Suppressor macrophage treated with lipopolysaccharide for 1 hour (primary cell): ENCODE measurements at places on chromosomes 13 and 19.

- DNase-seq = peak; percentile 38
These were observed 26.2 kb downstream of the TMED1 start for GRCh38 chr19:10809651-10810285.

GRCh38 chr13:71290963-71291841, 575.8 kb downstream of the DACH1 start:
- DNase-seq = peak; percentile 85

GRCh38 chr19:48497728-48498594, 13.7 kb downstream of the LMTK3 start:
- no peak for DNase-seq

DNA sequence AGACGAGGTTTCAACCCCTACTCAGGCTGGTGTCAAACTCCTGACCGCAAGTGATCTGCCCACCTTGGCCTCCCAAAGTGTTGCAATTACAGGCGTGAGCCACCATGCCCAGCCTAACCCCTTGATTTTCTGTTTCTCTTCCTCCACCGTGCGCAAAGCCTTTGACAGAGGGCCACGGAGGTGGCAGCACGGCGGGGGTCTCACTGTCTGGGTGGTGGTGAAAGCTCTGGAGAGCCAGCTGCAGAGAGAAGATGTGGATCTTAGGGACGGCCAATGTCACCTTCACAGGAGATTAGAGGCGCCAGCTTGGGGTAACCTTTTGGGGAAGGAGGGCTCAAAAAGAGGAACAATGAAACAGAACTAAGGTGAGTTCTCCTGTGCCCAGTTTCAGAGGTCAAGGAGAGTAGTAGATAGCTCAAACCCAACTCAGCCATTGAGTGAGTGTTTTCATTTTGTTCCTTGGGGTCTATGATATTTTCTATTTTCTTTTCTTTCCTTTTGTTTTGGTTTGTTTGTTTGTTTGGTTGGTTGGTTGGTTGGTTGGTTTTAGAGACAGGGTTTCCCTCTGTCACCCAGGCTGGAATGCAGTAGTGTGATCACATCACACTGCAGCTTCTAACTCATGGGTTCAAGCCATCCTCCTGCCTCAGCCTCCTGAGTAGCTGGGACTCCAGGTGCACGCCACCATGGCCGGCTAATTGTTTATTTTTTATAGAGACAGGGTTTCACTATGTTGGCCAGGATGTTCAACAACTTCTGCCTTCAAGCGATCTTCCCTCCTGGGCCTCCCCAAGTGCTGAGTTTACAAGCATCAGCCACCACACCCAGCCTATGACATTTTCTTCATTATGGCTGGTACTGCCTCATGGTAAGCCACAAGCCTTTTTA, 37.7 kb downstream of the GPR42 start:
- no peak for DNase-seq

DNA sequence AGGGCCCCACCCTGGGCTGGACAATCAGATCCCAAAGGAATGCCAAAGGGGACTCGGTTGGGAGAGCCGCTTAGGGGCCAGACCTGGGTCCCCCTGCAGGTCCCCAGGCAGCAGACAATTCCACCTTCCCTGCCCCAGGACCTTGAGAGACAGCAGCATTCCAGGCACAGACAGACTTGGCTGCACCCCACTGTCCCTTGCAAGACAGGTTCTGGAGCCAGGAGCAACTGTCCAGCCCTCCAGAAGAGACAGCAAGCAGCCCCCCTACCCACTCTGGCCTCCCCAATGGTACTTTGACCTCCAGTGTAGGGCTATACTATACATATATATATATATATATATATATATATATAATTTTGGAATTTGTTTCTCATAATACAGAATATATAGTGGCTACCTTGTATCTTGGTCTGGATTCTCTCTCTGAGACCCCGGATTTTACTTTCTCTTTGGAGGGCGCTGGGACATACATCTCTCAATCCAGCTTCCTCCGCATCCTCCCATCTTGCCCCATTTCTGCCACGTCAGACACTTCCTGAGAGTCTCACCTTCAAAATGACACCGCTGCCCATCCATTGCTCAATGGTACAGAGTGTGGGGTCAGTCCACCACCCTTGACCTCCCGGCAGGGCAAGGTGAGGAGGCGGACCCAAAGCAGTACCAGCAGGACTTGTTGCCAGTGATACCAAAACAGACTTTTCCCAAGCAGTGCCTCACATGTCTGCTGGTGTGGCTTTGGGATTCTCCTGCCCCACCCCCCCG, 12.7 kb downstream of the SMIM24 start:
- DNase-seq = no peak

GRCh38 chr13:44617648-44618047, 41.5 kb upstream of the TSC22D1 start:
- DNase-seq = no peak

GRCh38 chr19:51904331-51905165, at the start of gene ZNF649:
Gene ZNF649 (minus strand): TSS chr19:51905017. CDS start chr19:51900107, 4,910 bp downstream.
- peak; percentile 92 for DNase-seq

DNA sequence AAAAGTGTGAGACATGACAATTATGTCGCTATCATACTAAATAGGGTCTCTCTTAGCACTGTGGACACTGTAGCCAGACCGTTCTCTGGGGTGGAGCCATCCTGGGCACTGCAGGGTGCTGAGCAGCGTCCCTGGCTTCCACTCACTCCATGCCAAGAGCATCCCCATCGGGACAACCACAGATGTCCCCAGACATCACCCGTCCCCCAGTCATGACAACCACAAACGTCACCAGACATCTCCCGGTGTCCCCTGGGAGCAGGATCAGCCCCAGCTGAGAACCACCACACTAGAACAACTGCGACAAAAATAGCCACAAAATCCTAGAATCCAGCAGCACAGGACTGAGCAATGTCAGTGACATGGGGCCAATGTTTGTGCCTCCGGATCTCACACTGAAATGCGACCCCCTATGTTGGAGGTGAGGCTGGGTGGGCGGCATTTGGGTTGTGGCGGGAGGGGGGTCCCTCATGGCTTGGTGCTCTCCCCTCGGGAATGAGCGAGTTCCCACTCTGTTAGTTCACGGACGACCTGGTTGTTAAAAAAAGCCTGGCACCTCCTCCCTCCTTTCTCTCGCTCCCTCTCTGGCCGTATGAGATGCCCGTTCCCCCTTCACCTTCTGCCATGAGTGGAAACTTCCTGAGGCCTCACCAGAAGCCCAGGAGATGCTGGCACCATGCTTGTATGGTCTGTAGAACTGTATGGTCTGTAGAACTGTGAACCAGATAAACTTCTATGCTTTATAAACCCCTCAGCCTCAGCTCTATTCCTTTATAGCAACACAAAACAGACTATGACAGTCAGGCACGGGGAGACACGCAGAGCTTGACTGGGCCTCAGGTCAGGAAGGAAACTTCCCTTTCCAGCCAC, 93.9 kb downstream of the GADD45B start:
- no peak for DNase-seq

DNA sequence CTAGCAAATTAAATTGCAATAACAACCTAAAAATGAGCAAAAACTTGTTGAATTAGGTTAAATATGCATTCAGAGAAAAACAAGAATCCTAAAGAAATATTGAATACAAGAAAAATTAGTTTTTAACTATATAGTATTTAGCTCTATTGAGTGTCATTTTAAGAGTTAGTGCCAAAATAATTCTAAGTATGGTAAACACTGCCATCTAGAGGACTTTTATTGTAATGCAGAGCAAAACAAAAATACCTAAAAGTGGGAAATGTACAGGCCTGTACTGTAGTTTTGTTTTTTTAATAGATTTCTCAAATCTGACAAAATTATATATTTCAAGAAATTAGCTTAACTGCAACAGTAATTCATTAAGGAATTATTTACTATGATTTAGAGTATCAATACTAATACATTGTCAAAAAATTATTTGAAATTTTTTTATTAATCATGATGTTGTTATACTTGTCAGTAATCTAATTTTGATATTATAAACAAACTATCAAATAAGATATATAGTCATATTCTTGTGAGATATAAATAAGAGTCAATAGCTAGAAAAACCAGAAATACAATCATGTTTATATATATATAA, 8.2 kb upstream of the PCDH9 start:
- DNase-seq = peak; percentile 59

GRCh38 chr13:47623862-47624261, 377.2 kb downstream of the SUCLA2 start:
- DNase-seq = no peak

DNA sequence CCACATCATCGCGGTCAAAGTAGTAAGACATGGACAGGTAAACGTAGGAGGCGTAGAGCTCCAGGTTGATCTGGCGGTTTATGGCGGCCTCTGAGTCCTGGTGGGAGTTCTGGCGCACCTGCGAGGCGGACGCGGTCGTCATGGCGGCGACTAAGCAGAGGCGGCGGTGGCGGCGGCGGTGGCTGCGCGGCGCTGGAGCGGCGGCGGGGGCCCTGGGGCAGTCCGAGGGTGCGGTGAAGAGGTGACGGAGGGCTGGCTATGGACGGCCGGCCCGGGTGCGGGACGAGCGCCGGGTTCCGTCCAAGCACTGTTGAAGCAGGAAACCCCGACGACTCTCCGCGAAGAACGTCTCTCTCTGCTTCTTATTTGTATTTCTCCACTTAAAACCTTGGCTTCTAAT, 484.3 kb upstream of the SGCG start:
- no peak for DNase-seq

DNA sequence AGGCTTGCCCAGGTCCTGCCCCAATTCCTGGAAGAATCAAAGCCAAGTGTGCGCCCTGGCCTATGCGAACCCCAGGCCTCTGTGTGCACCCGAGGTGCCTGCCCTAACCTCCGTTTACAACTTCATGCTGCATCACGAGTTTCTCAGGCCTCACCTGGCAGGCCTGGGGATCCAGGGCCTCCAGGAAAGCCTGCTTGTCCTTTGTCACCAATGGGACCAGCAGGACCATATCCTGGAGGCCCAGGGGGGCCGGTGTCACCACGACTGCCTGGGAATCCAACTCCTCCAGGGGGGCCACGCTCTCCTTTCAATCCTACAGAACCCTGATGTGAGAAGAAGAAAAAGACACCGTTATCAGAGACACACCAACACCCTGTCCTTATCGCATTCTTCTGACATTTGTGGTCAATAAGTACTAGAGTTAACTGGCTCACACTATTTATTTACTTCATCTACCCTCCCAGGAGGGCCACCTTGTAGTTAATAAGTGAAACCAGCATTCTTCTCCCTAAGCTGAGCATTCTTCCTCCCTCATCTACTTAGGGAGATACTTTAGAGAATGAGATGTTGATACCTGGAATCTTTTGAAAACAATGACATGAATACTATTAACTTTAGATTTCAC, 120.6 kb downstream of the COL4A1 start:
- no peak for DNase-seq

DNA sequence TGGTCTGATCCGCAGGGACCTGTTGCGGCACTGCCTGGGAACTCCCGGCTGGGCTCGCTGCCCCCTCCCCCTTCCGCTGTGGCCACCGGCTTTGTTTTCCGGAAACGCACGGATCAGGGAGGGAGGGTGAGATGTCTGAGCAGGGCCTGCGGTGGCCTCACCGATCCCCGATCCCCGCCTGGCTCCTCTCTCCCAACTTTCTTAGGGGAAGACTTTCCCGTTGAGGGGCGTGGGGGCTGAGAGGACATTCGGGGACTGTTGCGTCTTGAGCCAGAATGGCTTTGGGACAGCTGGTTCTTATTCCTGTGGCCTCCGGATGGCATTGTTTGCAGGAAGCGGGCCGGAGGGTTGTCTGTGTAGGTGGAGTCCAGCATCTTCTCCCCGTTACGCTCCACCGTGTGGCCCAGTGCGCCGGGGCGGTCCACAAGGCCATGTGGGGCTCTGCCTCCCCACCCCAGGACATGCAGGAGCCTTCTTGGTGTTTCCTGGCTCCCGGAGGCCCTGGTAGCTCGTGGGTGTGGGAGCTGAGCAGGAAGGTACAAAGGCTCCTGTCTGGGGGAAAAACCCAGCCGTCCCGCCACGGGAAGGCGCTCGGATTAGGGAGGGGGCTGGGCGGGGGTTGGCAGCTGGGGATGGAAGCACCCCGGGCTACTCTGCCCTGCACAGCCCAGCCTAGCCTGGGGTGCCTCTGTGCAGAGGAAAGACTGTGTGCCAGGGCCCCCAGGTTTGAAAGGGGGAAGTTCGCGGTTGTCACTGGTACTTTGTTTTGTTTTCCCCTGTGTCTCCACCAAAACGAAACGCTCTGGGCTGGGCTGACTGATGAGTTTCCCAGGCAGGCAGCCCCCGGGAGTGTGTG, 1.3 kb downstream of the CSNK1G2 start:
- peak; percentile 61 for DNase-seq

DNA sequence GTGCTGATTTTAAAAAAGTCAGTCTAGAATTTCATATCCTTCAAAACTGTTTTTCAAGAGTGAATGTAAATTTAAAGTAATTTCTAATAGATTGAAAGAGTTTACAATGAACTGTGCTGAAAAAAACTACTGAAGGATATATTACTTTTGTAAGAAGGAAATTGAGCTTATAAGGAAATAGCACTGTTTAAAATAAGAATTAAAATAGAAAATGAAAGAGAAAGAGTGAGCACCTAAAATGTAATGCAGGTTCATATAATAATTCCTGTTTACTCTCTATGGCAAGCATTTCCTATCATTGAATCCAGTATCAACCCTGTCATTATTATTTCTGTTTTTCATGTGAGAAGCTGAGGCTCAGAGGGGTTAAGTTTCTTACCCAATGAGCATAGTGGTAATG, 57.3 kb downstream of the AKAP11 start:
- no peak for DNase-seq

DNA sequence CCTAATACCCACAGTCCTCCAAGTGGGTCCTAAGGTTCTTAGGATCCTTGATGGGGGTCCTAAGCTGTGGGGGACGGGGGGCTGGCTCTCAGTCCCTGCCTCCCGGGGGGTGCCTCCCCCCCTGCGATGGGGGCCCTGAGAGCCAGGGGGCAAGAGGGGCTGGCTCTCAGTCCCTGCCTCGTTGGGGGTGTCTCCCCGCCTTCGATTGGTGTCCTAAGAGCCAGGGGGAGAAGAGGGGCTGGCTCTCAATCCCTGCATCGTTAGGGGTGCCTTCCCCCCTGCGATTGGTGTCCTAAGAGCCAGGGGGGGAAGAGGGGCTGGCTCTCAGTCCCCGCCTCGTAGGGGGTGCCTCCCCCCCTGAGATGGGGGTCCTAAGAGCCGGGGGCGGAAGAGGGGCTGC, 37.0 kb downstream of the SLC25A30 start:
- no peak for DNase-seq
